ENCODE measurements at places on chromosomes 11 and 22.

GRCh38 chr22:43917521-43917920, 6.1 kb upstream of the PNPLA3 start:
- DNase-seq, result no peak

- no peak for DNase-seq
These were observed 69.1 kb upstream of the OR5AN1 start for GRCh38 chr11:59289356-59290181.

DNA sequence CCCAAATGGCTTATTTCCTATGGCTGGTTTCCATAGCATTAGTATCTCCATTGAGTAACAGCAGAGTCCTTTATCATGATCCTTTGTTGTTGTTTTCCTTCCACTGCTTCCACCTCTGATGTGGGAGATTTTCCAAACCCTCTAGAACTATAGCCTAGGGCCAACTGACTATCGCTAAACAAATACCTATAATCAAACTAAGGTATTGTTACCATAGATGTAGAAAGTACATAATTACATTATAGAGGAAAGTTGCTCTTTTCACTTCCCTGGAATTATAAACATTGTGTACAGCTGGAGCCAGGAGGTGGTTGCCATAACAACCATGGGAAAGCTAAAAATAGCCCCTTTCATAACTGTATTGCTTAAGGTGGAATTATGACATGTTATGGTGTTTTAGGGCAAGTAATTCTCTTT, 47.0 kb upstream of the ALKBH3 start:
- no peak for DNase-seq

DNA sequence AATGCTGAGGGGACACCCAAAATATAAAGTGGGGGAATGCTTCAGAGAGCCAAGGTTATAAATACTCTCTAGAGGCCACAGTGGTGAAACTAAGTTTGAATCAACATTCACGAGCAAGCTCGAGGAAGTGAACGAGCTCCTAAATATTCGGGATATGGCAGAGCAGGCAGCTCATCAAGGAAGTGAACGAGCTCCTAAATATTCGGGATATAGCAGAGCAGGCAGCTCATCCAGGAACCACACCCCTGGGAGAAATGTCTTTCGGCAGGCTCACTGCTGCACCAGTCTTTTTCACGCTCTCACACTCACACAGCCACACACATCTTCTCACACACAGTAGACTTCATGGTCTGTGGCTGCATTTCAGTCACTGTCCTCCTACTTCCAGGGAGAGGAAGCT, 787.5 kb downstream of the OPCML start:
- no peak for DNase-seq

- DNase-seq, result no peak
These were observed 462.8 kb downstream of the INSC start for GRCh38 chr11:15577519-15577918.

DNA sequence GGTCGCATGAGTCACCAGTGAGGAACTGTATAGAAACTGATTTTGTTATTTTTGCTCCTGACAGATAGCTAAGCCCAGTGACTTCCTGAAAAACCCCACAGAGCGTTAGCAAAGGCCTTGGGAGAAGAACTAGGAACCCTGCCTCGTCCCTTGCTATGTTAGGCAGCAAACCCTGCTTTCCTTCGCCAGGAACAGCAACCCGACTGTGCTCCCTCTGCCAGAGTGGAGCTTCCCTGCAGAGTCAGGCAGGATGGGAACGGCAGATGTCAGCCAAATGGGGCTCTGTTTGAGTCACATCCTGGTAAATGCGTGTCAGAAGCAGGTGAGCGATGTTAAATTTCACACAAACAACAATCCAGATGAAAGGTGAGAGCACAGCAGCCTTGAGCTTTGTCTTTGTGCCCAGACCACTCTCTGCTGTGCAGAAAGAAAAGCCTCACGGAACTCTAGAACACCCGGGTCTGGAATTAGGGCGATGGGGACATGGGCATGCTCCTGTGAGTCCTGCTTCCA, 186.6 kb downstream of the ADAMTS15 start:
- DNase-seq, result no peak

DNA sequence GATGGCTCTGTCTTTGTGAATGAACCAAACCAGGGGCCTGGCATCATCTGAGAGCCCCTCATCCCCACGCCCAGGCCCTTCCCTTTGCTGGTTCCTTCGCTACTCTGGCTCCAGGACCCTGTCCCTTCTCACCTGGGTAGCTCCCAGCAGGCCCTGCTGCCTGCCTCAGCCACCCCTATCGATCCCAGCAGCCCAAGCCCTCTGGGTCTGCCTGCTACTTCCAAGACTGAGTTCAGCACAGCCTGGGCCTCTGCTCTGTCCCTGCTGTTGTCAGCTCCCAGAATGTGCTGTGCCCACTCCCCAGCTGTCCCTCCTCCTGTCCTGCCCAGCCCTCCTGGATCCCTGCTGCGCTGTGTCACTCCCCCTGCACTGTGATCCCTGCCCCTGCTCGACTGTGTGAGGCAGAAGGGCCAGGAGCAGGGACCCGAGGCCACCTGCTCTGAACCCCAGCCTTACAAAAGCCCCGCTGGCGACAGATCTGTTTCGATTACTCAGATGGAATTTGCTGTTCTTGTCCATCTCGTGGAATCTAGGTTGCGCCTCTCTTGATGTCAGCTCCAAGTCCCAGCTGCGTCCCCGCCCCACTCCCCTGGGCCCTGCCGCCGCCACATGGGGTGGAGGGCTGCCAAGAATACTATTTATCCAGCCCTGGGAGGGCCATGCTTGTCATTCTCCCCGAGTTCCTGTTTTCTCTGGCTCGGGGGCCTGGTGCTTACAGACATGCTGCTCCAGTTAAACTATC, 13.0 kb downstream of the MRPL21 start:
- DNase-seq, result no peak

GRCh38 chr11:64356498-64357411, 2.2 kb upstream of the RPS6KA4 start:
- DNase-seq, result no peak

GRCh38 chr11:60459345-60459744, 3.7 kb downstream of the MS4A1 start:
- no peak for DNase-seq
